Activated CD4-positive, alpha-beta memory T cell treated with anti-CD3 and anti-CD28 coated beads, Interleukin-2, amount 10 ng/mL, durations not matched to agents 7 days and 5 days (primary cell): ENCODE measurements at places on chromosomes 3 and 15.

- no peaks in the 10 kb centered on the region for H3K36me3 ChIP-seq
- H3K27ac ChIP-seq = no peak overlapping the region
- H3K27me3 ChIP-seq = peaks cover 5% of the 10 kb centered on the region
- DNase-seq = no peak
- H3K4me3 ChIP-seq = no peak overlapping the region
Observed at GRCh38 chr3:195012571-195012970, 258.4 kb downstream of the XXYLT1 start.

- no peak overlapping the region for H3K27ac ChIP-seq
- H3K4me1 ChIP-seq = no peaks in the 10 kb centered on the region
- H3K27me3 ChIP-seq = no peaks in the 10 kb centered on the region
- no peaks in the 10 kb centered on the region for H3K36me3 ChIP-seq
- no peak overlapping the region for H3K4me3 ChIP-seq
Observed at GRCh38 chr3:99483841-99484240, 154.6 kb upstream of the COL8A1 start.

- no peak overlapping the region for H3K4me3 ChIP-seq
- H3K36me3 ChIP-seq = peaks cover 45% of the 10 kb centered on the region
- no peaks in the 10 kb centered on the region for H3K4me1 ChIP-seq
- H3K27me3 ChIP-seq = no peaks in the 10 kb centered on the region
- no peak for DNase-seq
Observed at GRCh38 chr3:37392957-37393356, 218.6 kb upstream of the LRRFIP2 start.

- H3K36me3 ChIP-seq = peaks cover 67% of the 10 kb centered on the region
- H3K4me3 ChIP-seq = no peak overlapping the region
- peak overlapping the region; percentile 67 for H3K27ac ChIP-seq
- peaks cover 92% of the 10 kb centered on the region for H3K4me1 ChIP-seq
- H3K27me3 ChIP-seq = no peaks in the 10 kb centered on the region
- DNase-seq = no peak
Observed at GRCh38 chr3:43294975-43295374, 8.6 kb downstream of the SNRK start.

DNA sequence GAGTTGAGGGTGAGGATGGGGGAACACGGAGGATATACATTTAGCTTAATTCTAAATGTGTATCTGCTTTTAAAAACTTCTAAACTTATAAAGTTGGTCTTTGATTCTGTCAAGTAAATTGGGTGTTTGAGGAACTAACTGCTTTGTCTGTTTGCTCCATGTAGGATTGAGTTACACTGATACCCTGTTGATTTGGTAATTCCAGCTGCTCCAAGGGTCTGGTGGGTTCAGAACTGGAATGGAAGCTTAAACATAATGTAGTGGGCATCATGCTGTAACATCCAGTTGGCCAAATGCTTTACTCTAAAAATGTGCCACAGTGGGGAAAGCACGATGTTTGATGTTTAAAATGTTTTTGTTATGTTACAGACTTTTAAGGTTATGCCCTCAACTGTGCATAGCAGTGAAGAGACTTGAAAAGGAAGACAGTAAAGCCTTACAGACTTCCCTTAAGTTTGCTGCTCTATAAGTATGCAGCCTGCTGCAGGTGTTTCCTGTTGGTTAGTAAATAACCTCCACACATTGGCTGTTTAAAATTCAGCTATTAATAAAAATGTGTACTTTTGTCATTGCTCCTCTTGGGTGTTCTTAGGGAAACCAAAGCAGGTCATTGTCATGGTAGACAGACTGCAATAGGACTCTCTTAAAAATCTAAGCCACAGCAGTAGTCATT, 5.9 kb upstream of the EDEM1 start:
- no peak overlapping the region for H3K27ac ChIP-seq
- H3K27me3 ChIP-seq = no peaks in the 10 kb centered on the region
- peaks cover 28% of the 10 kb centered on the region for H3K36me3 ChIP-seq
- H3K4me1 ChIP-seq = peaks cover 20% of the 10 kb centered on the region
- DNase-seq = no peak

GRCh38 chr3:99355465-99355864, 282.9 kb upstream of the COL8A1 start:
- no peak overlapping the region for H3K27ac ChIP-seq
- H3K36me3 ChIP-seq = no peaks in the 10 kb centered on the region
- H3K4me3 ChIP-seq = no peak overlapping the region
- H3K4me1 ChIP-seq = no peaks in the 10 kb centered on the region

DNA sequence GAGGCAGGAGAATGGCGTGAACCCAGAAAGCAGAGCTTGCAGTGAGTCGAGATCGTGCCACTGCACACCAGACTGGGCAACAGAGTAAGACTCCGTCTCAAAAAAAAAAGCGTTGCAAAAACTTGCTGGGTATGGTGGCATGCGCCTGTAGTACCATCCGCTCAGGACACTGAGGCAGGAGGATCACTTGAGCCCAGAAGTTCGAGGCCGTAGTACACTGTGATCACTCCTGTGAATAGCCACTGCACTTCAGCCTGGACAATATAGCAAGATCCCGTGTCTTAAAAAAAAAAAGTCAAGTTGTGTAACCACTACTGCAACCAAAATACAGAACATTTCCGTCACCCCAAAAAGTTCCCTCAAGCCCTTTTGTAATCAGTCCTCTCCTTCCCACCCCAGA, 1.5 kb downstream of the ARPC4 start:
- peaks cover 59% of the 10 kb centered on the region for H3K4me1 ChIP-seq
- peak overlapping the region; percentile 58 for H3K27ac ChIP-seq
- H3K36me3 ChIP-seq = peaks cover 69% of the 10 kb centered on the region
- H3K27me3 ChIP-seq = no peaks in the 10 kb centered on the region

GRCh38 chr3:134143828-134144401, 106.7 kb downstream of the RYK start:
- no peak overlapping the region for H3K4me3 ChIP-seq
- no peaks in the 10 kb centered on the region for H3K4me1 ChIP-seq
- no peak overlapping the region for H3K27ac ChIP-seq
- H3K36me3 ChIP-seq = no peaks in the 10 kb centered on the region
- H3K27me3 ChIP-seq = no peaks in the 10 kb centered on the region

DNA sequence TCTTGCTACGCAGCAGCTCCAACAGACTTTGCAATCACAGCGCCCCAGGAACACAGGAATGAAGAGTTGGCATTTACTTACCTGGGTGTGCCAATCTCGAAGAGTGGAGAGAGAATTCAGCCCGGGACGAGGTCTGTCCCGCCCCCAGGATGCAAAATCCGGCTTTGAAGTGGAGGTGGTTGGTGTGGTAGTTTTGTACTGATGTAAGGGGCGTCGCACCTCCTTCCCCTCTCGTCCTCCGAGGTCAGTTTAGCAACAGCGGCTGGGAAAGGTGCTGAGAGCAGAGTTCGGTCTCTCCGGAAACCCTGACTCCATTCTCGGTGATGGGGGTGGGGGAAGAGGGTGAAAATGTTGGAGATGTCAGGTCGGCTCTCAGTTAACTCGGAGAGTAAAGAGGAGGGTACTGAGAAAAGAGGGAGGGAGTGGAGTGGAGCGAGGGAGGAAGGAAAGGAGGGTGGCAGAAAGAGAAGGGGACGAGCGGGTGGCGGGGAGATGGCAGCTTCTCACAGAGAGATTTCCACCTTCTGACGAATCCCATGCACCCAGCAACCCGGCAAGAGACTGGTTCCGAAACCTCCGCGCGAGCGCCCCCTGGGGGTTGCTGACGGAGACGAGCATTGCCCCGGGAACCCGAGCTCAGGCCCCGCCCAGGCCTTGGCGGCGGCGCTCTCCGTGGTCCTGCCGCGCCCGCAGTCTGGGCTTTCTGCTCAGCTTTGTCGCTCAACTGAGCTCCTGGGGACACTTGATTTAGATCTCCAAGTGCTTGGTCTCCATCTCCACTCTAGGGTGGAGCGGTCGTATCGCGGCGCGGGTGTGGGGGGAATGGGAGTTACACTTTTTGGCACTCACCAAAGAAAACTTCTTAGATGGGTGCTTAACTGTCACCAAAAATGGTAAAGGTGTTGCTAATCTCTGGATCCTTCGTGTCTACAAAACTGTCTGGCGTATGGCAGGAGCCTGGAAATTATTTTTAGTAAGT, at the start of gene CPNE4:
Gene CPNE4 (minus strand): TSS at position 529 of the 979 bp plus-strand sequence.
- H3K4me1 ChIP-seq = peaks cover 5% of the 10 kb centered on the region
- H3K27me3 ChIP-seq = peaks cover 44% of the 10 kb centered on the region
- H3K27ac ChIP-seq = no peak within 1 kb of the TSS
- peak; percentile 78 for DNase-seq
- H3K4me3 ChIP-seq = no peak within 1 kb of the TSS

DNA sequence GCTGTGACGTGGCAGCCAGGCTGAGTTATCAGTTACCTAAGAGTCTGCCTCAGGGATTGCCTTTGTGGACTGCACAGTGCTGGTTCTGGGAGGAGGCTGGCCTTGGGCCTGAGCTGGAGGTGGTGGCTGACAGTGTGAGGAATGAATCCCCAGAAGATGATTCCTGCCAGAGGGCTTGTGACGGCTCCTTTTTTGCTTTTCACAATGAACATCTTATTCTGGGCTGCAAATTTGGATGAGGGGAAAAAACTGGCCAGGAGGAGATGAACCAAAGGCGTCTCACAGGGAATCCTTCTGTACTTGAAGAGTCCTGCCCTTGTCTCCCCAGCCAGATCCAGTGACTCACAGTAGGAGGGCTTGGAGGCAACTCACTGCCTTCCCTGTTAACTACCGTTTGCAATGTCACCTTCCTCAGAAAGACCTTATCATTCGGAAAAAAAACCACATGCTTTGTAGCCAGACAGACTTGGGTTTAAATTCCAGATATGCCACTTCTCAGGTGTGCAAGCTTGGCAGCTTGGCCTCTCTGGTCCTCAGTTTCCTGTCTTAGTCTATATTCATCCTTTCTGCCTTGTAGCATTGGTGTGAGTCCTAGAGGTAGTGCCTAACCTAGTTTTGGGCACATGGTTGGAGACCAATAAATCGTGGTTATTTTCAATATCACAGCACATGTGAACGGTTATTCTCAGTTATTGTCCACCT, 19.1 kb downstream of the ST6GAL1 start:
- no peak overlapping the region for H3K27ac ChIP-seq
- H3K27me3 ChIP-seq = no peaks in the 10 kb centered on the region
- H3K36me3 ChIP-seq = peaks cover 86% of the 10 kb centered on the region
- H3K4me1 ChIP-seq = peaks cover 64% of the 10 kb centered on the region

DNA sequence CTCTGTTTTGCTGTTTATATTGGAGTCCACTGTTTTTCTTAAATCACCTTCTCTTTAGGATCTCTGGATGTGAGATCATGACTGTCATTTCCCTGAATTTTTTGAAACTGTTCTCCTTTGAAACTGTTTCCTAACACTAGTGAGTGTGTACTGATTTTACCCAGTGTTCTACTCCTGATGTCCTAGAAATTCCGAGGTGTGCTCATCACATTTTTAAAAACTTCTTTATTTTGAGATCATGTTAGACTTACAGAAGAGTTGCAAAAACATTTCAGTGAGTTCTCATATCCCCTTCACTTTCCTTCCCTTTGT, 292.6 kb downstream of the NFKBIZ start:
- no peak overlapping the region for H3K27ac ChIP-seq
- DNase-seq = no peak
- no peak overlapping the region for H3K4me3 ChIP-seq
- H3K4me1 ChIP-seq = no peaks in the 10 kb centered on the region
- peaks cover 20% of the 10 kb centered on the region for H3K27me3 ChIP-seq

- H3K4me3 ChIP-seq = no peak overlapping the region
- peaks cover 77% of the 10 kb centered on the region for H3K36me3 ChIP-seq
- DNase-seq = no peak
- no peak overlapping the region for H3K27ac ChIP-seq
- H3K4me1 ChIP-seq = peaks cover 19% of the 10 kb centered on the region
- no peaks in the 10 kb centered on the region for H3K27me3 ChIP-seq
Observed at GRCh38 chr15:63560741-63561448, 36.3 kb upstream of the FBXL22 start.

DNA sequence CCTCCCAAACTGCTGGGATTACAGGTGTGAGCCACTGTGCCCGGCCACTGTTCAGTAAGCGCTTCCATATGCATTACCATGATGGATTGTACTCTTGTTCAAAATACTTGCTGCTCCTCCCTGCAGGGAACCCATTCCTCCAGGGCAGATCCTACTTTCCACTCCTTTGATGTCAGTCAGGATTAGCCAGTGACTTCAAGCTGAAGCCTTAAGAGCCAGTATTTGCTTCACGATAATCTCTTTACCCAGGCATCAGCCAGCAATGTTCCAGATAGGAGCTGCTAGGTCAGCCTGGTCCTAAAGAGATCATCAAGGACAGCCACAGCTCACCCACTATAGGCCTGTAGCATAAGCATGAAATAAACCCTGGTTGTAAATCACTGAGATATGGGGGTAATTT, 96.5 kb upstream of the UBE2E2 start:
- no peaks in the 10 kb centered on the region for H3K4me1 ChIP-seq
- no peaks in the 10 kb centered on the region for H3K36me3 ChIP-seq
- H3K27me3 ChIP-seq = no peaks in the 10 kb centered on the region
- no peak for DNase-seq
- no peak overlapping the region for H3K27ac ChIP-seq

DNA sequence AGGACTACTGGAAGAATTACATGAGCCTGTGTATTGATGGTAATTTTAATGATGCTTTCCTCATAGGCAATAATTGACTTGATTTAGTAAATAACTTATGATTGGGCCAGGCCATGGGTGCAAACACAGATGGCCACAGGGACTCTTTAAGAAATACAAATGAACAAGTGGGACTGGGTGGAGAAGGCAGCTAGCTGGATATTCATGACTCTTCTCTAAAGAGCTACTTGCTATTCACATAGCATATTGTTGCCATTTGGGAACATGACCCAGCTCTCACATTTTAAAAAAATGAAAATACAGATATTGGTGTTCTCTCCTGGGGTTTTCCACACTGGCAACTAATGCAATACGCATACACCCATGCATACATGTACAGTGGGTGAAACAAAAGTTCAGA, 178.3 kb downstream of the PTPRG start:
- H3K4me1 ChIP-seq = no peaks in the 10 kb centered on the region
- no peak overlapping the region for H3K27ac ChIP-seq
- no peak for DNase-seq
- no peaks in the 10 kb centered on the region for H3K27me3 ChIP-seq
- no peak overlapping the region for H3K4me3 ChIP-seq

- no peak for DNase-seq
- H3K36me3 ChIP-seq = peaks cover 25% of the 10 kb centered on the region
- H3K27ac ChIP-seq = no peak overlapping the region
- H3K27me3 ChIP-seq = no peaks in the 10 kb centered on the region
- H3K4me1 ChIP-seq = peaks cover 66% of the 10 kb centered on the region
Observed at GRCh38 chr3:31546162-31546561, 13.4 kb downstream of the STT3B start.

GRCh38 chr3:114697401-114697800, 403.6 kb downstream of the TIGIT start:
- no peak overlapping the region for H3K27ac ChIP-seq
- no peak overlapping the region for H3K4me3 ChIP-seq
- no peaks in the 10 kb centered on the region for H3K36me3 ChIP-seq
- DNase-seq = no peak
